ENCODE measurements at places on chromosomes 6 and 20.
A peak's percentile ranks its signal among the peaks of the same experiment; 100 is the strongest.

- DNase-seq, result no peak
Observed at GRCh38 chr20:55394592-55394991, 610.7 kb downstream of the CBLN4 start.

GRCh38 chr6:153511896-153512496, 380.9 kb upstream of the RGS17 start:
- DNase-seq, result no peak

DNA sequence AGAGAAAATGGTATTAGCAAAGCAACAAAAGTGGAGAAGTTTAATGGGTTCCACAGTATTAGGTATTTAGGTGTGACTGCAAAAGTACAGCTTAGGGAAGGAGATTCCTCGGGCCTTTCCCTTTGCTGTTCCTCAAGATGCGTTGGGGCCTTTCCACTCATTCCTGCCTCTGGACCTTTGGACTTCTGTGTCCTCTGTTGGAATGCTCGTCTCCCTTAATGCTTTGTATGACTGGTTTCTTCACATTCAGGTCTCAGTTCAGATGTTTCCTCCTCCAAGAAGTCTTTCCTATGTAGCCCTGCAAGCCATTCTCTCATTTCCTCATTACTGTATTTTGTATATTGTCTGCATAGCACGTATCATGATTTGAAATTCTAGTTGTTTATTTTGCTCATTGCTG, 39.6 kb downstream of the CTNNBL1 start:
- no peak for DNase-seq

DNA sequence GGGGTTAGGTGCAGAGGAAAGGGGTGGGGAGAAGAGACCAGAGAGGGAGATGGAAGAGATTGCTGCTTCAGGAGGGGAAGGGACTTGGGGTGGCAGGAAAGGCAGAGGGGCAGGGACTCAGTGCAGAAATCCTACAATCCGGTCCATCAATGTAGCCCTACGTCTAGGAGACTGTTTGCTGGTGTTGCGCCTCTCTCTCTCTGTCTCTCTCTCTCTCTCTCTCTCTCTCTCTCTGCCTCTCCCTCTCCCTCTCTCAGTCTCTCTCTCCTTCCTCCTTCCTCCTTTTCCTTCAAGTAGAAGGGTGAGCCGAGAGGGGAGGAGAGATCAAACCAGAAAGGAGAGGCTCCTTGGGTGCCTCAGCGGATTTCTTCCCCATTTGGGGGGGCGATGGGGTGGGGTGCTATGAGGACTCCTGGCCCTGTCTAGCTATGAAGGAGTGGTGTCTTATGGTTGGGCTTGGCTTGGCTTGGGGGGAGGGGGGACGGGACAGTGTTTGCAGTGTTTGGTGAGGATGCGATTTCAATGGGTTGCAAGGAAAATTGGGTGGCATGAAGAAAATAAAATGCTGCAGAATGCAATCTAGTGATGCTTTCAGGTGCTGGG, 181.2 kb downstream of the TBXT start:
- DNase-seq, result no peak

DNA sequence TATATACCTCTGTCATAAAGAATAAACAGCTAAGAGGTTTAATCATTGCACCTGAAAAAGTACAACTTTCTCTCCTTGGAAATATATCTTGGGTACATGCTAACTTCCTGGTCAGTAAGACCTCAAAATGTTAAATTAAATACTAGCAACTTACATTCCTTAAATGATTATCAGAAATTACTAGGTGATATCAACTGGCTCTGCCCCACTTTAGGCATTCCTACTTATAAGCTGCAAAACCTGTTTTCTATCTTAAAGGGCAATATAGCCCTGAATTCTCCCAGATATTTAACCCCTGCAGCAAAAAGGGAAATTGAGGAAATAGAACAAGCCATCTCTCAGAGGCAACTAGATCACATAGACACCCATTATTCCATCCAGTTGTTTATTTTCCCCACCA, 20.8 kb downstream of the HLA-DPA1 start:
- no peak for DNase-seq

GRCh38 chr6:153790048-153790447, 249.0 kb upstream of the OPRM1 start:
- no peak for DNase-seq

DNA sequence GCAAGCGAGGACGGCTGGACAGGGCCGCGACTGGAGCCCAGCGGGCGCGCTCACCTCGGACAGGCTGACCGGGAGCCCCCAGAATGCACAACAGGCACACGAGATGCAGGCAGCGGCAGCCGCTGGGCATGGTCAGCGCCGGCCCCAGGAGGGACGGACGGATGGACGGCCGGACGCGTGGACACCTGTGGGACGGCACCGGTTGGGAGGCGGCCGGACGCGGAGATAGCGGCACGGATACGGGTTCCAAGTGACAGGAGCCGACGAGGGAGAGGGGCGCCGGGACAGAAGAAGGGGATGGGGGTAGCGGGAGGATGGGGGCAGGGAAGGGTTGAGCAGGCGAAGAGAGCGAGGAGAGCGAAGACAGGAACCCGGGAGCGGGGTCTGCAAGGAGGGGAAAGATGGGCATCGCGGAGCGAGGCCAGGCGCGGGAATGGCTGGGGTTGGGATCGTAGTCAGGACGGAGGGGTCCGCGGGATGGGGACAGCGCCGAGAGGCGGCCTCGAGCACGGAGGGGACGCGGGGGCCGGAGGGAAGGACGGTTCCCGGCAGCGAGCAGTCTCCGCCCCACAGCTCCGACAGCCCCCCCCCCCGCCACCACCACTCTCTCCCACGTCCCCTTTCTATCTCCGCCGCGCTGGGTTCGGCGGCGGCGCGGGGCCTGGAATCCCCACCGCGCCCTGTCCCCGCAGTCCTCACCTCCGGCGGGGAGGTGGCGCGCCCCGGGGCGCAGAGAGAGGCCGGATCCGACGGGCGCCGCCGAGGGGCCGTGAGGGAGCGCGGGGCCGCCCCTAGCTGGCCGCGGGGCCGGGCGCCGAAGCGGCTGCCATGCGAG, 435 bp downstream of the DLK2 start:
- DNase-seq, result no peak

DNA sequence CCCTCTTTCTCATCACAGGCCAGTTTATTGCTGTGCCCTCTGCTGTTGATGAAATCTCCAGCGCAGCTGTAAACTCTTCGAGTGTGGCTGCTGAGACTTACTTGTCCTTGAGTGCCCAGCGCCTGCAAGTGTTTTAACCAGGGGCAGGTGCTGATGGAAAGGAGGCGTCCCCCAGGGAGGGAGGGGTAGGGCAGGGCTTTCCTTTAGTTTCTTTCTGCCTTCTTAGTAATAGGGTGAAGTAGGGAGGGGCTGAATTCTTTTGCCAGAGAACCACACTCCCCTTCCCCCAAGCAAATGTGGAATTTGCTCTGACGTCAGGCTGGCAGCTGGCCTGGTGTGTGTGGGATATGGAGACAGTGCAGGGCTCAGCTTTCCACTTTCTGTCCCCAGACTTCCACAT, 61.2 kb downstream of the IGF2R start:
- DNase-seq, result no peak

- no peak for DNase-seq
Observed at GRCh38 chr20:53621482-53622246, 28.0 kb upstream of the ZNF217 start.

DNA sequence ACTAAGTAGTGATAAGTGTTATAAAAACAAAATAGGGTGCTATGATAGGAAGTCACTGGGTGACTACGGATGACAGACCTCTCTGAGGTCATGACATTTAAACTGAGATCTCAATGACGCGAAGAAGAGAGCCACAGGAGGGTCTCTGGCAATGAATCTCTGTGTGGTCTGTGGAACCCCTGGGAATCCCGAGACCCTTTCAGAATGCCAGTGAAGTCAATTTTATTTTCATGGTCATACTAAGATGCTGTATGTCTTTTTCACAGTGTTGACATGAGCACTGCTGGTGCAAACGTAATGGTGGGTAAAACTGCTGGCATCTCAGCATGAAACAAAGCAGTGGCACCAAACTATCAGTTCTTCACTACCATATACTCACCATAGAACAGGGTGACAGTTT, 155.0 kb downstream of the GJA10 start:
- DNase-seq, result no peak

- DNase-seq, result no peak
Observed at GRCh38 chr6:52227495-52227894, 16.8 kb downstream of the IL17F start.

DNA sequence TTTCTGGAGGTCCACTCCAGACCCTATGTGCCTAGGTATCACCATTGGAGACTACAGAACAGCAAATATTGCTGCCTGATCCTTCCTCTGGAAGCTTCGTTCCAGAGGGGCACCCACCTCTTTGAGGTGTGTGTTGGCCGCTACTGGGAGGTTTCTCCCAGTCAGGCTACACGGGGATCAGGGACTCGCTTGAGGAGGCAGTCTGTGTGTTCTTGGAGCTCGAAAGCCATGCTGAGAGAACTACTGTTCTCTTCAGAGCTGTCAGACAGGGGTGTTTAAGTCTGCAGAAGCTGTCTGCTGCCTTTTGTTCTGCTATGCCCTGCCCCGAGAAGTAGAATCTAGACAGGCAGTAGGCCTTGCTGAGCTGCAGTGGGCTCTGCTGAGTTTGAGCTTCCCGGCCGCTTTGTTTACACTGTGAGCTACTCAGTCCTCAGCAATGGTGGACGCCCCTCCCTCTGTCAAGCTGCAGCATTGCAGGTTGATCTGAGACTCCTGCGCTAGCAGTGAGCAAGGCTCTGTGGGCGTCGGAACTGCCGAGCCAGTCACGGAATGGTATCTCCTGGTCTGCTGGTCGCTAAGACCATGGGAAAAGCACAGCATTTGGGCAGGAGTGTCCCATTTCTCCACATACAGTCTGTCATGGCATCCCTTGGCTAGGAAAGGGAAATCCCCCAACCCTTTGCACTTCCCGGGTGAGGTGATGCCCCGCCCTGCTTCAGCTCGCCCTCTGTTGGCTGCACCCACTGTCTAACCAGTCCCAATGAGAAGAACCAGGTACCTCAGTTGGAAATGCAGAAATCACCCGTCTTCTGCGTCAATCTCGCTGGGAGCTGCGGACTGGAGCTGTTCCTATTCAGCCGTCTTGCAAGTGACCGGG, 32.5 kb upstream of the ASCC3 start:
- no peak for DNase-seq

GRCh38 chr6:136330634-136331033, 41.0 kb upstream of the BCLAF1 start:
- no peak for DNase-seq

DNA sequence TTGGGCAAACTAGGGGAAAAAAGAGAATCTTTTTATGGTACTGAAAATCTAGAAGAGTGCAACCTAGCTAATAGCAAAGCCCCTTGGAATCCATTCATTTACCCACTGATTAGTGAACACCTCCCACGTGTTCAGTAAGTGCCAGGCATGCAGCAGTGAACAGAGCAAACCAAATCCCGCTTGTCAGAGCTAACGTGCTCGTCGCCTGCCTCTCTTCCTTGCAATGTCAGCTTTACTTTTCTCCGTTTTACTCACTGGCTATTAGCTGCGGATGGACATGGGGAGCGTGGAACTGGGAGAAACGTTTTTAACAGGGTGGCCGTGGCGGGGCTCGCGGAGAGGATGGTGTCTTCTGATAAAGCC, 120.4 kb downstream of the SYNDIG1 start:
- no peak for DNase-seq

DNA sequence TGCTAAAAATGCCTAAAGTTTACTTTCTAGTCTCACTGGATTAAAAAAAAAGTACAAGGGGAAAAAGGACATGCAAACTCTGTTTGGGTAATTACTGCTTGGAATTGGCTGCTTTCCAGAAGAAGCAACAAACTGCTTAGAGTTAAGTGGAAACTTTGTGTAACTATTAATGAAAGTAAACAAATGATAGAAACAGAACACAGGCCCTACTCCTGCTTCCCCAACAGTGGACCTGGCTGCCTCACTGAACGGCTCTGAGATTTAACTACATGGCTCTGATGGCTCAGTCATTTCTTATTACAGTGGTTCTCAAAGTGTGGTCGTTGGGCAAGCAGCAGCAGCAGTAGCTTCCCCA, 108.5 kb downstream of the MAN1A1 start:
- DNase-seq, result no peak

GRCh38 chr20:13681248-13682125, 42.8 kb upstream of the TASP1 start:
- DNase-seq, result no peak

- DNase-seq, result no peak
Observed at GRCh38 chr6:136085370-136086115, 164.6 kb downstream of the MTFR2 start.

GRCh38 chr20:17471606-17472187, 59.5 kb downstream of the BFSP1 start:
- peak; percentile 53 for DNase-seq

DNA sequence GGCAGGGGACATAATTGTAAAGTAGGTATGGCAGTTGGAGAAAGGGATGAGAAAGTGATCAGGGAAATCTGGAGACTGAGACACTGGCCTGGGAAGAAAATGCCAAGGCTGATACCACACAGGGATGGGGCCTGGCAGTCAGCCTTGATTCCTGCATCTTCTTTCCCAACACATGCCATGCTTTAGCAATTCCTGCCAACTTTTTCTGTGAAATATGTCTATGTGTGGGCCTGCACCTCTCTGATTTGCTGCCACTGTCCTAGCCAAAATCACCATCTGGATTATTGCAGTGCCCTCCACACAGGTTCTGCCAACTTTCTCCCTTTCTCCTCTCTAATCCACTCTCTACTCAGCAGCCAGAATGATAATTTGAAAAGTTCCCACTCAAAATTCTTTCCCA, 759.8 kb upstream of the CITED2 start:
- DNase-seq, result no peak

- DNase-seq, result no peak
Observed at GRCh38 chr6:157699777-157700636, 123.0 kb upstream of the SNX9 start.

DNA sequence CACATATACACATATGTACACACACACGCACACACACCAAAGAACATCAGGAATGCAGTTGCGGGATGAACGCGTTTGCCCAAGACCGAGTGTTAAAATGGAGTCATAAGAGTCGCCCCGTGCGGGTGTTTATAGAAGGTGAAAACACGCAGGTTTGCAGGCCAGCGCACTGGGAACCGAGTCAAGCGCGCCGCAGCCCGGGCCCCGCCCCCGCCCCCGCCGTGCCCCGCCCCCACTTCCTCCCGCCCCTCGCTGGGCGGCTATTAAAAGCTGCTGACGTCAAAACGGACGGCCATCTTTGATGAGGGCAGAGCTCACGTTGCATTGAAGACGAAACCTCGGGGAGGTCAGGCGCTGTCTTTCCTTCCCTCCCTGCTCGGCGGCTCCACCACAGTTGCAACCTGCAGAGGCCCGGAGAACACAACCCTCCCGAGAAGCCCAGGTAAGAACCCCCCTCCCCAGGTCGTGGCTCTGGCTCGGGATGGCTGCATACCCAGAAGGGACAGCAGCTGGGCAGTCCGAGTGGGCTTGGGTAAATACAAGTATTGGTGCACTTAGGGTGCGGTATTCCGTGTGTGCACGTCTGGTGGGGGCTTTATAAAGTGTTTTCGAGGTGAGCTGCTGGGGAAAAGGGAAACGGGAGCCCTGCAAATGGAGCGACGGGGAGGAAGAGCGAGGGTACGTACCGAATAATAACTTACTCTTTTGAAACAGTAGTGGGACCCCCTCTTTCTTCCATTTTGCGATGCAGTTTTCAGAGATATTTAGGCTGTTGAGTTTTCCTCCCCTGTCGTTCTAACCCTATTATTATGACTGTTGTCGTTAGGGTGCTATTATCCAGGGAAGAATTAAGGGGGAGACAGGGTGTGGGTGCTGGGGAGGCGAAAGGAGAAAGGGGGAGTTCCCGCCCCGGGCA, at the start of gene SNAP25:
Gene SNAP25 (plus strand): TSS at position 295 of the 916 bp plus-strand sequence. CDS start 56,662 bp downstream, outside the sequence.
- peak; percentile 81 for DNase-seq

Measured in NCI-H1417 treated with DMSO at 0.1 percent for 48 hours (cell line).